ENCODE measurements at places on chromosomes 3 and 15. TPM values are rescaled to one million over a fixed set of nuclear protein-coding genes. Genes with fewer than 3 reads are reported as not detected.

Gene KLF15
- total RNA-seq = 0.22 TPM

Gene RNF13
- 40.0 TPM for total RNA-seq

Gene SRGAP3
- 5.5 TPM for total RNA-seq

Gene TMEM212
- not detected for total RNA-seq

Gene SLC22A14
- 0.22 TPM for total RNA-seq

GRCh38 chr3:14688525-14688924 lies 13.6 kb downstream of the C3orf20 start:
- no peak for DNase-seq

GRCh38 chr3:187698499-187699399 lies 3.6 kb downstream of the RTP2 start:
- DNase-seq = no peak

GRCh38 chr15:40121911-40122638 lies 13.4 kb upstream of the BMF start:
- DNase-seq = no peak

- DNase-seq = peak; percentile 47
Observed at GRCh38 chr3:171049861-171050444, 23.4 kb upstream of the SLC2A2 start.

DNA sequence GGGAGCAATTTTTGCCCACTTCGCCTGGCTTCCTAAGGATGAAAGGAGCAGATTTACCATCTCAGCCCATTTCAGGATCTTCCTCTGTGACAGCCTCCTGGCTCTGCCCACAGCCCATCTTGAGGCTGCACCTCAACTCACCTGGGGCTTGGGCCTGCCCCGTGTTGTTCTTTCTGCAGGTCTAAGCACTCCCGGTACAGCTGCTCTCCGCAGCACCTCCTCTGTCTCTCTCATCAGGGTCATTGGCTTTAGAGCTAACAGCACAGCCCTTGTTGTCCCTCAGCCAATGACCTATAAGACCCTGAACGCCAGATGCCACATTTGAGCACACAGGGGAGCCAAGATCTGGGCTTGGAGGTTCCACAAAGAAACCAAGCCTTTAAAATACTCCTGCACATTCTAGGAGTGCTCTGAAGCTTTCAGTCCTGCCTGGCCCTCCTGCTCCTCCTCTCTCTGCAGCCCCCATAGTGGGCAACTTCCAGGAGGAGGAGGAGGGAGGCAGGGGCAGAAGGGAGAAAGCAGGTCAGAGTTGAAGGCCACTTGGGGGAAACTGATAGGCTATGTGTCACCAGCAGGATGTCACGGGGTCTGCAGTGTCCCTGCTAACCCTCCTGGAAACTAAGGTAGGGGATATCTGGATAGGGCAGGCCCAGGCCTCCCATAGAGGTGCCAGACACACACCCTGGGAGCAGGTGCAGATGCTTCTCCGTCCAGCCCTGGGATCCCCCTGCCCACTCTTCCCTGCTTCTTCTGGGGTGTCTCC lies 115.6 kb downstream of the ETFA start:
- DNase-seq = no peak

GRCh38 chr3:16506884-16507577 lies 6.5 kb downstream of the RFTN1 start:
- no peak for DNase-seq

DNA sequence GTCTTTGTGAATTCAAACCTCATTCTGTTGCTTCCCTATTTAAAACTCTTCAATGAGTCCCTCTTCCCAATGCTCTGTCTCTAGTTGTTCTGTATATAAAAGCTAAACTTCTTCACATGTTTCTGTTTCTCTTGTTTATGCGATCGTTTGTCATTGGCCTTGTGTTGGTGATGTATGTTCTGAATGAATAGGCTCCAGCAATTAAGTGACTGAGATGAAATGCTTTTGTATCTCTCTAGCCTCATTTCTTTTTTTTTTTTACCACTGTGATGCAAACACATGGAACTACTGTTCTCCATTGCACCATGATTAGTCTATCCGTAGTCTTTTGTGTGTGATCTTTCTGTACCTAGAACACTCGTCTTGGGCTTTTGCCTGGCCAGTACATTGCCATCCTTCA lies 380.5 kb upstream of the TPRG1 start:
- no peak for DNase-seq

GRCh38 chr3:112734736-112735350 lies 93.9 kb upstream of the CCDC80 start:
- DNase-seq = peak; percentile 45

- no peak for DNase-seq
Observed at GRCh38 chr3:128077665-128078064, 25.4 kb downstream of the SEC61A1 start.

- no peak for DNase-seq
Observed at GRCh38 chr15:81268881-81269601, 54.9 kb downstream of the STARD5 start.

DNA sequence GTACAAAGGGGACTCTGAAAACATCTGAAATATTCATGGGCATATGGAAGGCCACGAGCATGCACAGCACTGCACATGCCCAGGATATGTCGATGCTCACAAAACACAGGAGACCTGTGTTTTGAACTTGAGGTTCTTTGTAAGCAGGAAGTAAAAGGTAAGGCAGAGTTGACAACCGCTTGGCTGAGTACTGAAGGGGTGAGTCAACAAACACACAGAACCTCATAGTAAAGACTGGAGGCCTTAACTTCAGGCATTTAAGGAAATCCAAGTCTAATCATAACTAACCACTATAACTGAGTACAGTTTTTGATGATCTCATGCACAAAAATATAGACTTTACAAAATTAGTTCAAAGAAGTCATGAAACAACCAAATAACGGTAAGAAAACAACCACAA lies 80.6 kb downstream of the MYO9A start:
- no peak for DNase-seq

DNA sequence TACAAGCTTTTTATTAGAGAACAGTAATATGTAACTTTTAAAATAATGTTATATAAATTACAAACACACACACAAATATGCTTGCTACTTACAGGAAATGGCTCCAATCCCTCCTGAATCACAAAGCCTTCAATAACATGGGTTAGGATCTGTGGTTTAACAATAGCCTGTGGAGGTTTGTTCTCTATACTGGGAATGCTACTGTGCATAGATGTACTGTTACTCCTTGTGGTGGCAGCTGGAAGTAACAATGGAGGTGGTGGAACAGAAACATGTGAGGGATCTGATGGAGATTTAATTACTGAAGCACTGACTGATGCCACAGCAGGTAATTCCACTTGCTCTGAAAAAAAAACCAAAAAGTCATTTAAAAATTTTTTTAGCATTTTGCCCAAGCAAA lies 64.4 kb downstream of the PHC3 start:
- no peak for DNase-seq

GRCh38 chr3:161644891-161645635 lies 148.5 kb downstream of the OTOL1 start:
- DNase-seq = no peak

DNA sequence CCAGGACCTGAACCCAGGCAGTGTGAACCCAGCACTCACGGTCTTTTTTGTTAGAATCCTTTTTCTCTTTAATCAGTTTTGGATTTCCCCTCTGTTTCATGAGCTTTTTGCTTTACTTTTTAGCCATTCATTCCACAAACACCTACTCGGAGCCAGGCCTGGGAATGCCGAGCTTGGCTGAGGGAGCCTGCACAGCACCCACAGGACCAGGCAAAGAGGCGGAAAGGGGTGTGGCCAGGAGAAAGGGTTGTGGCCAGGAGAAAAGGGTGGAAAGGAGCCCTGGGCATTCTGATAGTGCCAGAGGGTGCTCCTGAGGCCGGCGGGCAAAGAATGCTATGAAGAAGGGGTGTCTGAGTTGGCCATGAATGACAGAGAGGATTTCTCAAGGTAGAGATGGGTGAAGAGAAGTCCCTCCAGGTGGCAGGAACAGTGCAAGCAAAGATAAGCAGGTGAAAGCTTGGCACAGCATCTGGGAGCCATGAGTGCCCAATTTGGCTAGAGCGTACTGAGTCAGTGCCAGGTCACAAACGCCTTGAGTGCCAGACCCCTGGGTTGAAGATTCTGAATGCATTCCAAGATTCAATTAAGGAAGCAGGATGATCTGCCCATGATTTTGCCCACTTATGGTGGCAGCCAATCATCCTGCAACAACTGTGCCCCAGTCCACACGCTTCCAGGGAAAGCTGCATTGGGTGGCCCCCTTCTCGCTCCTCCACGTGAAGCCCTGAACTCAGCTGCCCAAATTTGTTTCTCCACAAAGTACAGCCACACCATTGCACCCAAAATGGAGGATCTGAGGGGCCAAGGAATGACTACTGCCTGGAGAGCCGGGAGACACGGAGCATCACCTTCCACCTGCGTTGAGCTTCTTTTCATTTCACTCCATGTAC lies 157.2 kb downstream of the XXYLT1 start:
- DNase-seq = peak; percentile 6

DNA sequence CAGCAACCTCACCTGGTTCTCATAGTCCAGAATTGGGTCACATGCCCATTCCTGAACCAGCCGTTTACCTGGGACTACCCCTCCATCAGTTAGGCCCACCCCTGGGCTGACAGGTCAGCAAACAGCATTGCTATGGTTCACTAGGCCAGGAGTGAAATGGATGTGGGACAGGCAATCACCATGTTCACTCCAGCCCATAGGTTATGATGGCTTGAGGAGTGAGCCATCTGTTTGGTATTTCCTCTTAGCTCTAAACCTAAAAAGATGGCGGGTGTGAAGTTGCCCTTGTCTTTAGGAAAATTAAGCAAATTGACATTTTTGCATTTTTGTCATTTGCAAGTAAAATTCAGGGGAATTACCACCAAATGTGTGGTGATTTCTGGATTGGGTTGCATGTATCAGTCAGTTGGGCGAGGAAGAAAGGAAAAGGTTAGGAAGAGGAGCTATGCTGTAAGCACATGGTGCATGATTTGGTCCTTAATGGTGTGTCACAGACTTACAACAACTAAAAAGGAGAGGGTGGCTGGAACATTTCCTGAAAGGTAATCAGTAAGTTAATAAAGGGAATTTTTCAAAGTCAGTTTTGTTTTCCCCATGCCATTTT lies 17.2 kb downstream of the NXPE3 start:
- no peak for DNase-seq

DNA sequence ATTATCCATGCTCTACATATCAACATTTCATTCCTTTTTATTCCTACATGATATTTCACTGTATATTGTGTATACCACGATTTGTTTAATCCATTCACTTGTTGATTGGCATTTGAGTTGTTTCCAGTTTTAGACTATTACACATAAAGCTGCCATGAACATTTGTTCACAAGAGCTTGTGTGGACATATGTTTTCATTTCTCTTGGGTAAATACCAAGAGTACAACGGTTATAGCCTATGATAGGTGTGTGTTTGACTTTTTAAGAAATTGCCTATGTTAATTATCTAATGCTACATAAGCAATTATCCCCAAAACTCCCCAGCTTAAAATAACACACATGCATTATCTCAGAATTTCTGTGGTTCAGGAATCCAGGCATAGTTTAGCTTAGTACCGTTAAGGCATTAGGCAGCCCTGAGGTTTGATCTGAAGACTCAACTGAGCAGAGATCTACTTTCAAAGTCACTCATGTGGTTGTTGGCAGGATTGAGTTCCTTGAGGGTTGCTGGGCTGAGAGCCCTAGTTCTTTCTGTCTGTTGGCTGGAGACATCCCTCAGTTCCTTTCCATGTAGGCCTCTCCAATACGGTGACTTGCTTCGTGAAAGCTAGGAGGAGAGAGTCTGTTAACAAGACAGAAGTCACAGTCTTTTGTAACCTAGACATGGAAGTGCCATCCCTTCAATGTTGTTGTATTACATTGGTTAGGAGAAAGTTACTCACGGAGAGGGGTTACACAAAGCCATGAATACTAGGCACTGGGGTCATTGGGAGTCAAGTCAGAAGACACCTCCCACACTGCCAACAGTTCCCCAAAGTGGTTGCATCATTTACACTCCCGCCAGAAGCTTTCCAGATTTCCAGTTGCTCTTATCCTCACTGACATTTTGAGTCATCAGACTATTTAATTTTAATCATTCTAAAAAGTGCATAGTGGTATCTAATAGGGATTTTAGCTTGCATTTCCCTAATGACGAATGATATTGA lies 21.0 kb upstream of the PCSK6 start:
- DNase-seq = no peak

- no peak for DNase-seq
Observed at GRCh38 chr15:22956978-22957260, 23.2 kb downstream of the CYFIP1 start.

GRCh38 chr15:89812011-89812846 lies 2.4 kb downstream of the ANPEP start:
- DNase-seq = no peak

- DNase-seq = no peak
Observed at GRCh38 chr15:100570735-100571313, 31.2 kb downstream of the LINS1 start.

DNA sequence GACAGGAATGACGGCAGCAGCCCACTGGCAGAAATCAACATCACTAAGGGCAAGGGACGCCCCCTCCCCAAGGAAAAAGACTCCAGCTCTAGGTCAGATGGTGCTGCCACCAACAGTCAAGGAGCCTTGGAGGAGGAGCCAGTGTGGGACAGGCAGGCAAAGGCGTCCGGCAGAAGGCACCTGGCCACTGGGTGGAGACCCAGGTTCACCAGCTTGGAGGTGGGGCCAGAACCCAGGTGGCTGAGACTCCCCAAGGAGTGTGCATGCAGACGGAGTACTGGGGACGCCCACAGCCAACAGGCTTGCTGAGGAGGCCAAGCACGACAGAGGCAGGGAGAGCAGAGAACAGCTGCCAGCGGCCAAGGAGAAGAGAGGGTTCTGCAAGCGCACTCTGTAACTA lies 35.2 kb downstream of the PTPN23 start:
- no peak for DNase-seq

- no peak for DNase-seq
Observed at GRCh38 chr15:80015156-80015555, 44.2 kb upstream of the BCL2A1 start.

DNA sequence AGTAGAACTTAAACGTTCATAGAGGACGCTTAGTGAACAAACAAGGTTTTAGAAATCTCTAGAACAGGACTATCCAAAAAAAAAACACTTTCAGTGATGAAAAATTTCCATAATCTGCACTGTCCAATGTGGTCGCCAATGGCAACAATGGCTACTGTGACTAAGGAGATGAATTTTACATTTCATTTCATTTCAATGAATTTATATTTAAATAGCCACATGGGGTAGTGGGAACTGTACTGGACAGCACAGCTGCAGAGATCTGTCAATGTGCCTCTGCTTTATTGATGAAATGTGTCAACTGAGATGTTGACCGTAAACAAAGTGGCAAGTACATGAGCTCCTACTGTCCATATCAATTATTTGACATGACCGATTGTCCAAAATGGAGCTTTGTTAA lies 222.5 kb downstream of the MAGI1 start:
- no peak for DNase-seq

- no peak for DNase-seq
Observed at GRCh38 chr15:49827311-49827710, 206.5 kb downstream of the DTWD1 start.

- DNase-seq = no peak
Observed at GRCh38 chr3:197674741-197675562, 61.8 kb downstream of the RUBCN start.

Data from activated naive CD8-positive, alpha-beta T cell treated with anti-CD3 and anti-CD28 coated beads, Interleukin-2, amount 10 ng/mL, durations not matched to agents 7 days and 5 days (primary cell).